ENCODE measurements at places on chromosomes 7 and 10.

DNA sequence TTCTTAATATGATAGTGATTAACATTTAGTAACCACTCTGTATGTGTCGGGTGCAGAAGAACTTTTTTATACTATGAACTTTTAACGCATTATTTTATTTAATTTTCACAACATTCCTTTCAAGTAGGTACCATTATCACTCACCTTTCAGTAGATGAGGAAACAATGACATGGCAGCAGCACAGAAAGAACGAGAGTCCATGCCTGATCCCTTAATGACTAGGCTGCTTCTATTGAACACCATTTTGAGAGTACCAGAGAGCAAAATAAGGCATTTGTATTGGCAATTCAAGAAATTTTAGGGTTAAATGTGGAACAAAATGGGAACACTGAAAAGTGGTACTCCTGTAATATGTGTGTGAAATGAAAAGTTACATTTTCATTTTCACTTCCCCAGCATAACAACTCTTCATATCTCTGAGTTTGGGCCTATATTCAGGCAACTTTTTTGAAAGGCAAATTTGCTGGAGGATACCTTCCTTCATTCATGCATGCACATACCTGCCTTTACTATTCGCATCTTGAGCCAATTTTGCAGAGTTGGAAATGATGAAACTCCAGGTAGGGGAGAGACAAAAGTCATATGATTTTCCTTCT lies 12.8 kb downstream of the LRRN3 start:
- DNase-seq: no peak

- no peak for DNase-seq
These were observed 12.8 kb upstream of the CRHR2 start for GRCh38 chr7:30694774-30695721.

GRCh38 chr7:34073676-34074075 lies 168.3 kb downstream of the BMPER start:
- DNase-seq: no peak

DNA sequence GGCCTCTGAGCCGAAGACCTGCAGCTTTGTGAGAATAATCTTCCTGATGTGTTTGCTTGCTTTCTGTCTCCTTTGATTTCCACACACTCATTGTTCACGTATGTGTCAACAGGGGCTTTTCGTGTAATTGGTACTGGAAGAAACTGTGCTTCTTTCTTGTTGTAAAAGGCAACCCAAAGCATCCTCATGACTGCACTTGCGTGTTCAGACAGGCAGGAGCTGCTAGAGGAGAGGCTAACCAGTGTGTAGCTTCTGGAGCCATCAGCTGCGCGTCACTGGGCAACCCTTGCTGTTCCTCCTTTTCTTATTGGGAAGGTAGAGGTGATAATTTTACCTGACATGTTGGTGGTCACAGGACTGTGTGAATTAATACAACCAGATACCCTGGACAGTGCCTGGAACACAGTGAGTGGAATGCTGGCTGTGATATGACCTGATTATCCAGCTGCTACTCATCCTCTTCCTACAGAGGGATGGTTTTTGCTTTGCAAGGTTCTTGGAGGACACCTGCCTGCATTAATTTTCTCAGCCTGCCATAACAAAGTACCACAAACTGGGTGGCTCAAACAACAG lies 213.0 kb downstream of the ABCA13 start:
- DNase-seq: no peak

GRCh38 chr10:128927497-128928161 lies 539.4 kb upstream of the MGMT start:
- DNase-seq: no peak

DNA sequence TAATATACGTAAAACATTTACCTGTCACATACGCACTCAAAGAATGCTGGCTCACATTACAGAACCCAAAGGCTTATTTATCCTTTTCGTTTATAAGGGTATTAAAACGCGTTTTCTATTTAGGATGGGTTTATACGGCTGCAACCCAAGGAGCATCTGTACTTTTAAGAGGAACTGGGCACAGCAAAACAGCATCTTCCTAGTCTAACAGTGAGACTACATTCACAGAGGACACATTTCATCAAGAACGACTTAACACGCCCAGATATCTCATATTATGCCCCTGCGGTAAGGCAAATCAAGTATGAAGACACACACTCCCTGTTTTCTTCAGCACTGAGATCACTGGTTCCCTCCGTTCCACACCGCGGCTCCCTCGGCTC lies 533 bp upstream of the DMTF1 start:
- DNase-seq: no peak

DNA sequence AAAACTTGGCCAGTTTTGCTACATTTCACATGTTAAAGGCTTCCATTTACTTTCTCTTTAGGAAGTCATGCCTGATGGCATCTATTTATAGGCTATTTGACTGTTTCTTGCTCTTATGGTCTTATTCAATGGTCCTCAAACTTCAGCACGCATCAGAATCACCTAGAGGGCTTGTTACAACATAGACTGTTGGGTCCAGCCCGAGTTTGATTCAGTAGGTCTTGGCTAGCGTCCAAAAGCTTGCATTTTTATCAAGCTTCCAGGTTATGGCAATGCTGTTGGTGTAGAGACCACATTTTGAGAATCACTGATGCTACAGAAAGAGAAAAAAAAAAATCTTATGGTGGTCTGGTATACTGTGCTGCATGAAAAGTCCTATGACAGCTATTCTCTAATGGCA lies 51.9 kb downstream of the MTPN start:
- no peak for DNase-seq

DNA sequence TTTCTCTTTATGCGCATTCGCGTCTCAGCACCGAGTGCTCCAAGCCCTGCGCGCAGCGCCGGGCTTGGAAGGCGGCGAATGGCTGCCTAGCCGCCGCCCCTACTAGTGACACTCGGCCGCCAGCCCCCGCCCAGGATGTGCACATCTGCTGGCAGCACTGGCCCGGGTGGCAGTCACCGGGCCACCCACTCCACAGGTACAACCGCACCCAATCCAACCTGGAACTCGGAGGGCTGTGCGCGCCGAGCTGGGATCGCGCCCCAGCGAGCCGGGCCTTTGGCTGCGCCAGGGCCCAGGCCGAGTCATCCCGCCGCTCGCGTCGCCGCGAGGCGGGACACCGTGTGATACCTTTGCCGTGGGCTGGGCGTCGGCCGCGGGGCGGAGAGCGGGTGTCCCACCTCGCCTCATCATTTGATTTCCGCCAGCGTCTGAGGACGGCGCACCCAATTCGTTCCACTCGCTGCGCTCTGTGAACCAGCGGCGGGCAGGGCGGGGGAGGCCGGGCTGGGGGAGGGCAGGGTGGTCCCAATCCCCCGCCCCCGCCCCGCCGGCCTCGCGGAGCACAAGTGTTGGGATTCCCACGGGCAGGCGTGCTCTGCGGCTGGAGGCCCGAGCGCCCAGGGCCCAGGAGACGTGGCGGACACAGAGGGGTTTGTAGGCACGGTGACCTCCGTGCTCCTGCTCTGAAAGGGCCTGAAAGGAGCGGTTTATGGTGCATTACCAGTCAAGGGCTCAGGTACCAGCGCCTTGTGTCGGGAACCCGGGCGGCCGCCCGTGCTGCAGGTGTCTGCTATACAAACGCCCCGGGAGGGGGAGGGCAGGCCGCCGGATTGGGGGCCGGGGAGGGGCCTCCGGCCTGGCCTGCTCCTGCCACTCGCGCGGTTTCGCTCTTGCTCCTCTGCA lies 17.8 kb upstream of the PTF1A start:
- DNase-seq: no peak

- DNase-seq: no peak
These were observed 944.0 kb upstream of the C7orf33 start for GRCh38 chr7:147646568-147646967.

DNA sequence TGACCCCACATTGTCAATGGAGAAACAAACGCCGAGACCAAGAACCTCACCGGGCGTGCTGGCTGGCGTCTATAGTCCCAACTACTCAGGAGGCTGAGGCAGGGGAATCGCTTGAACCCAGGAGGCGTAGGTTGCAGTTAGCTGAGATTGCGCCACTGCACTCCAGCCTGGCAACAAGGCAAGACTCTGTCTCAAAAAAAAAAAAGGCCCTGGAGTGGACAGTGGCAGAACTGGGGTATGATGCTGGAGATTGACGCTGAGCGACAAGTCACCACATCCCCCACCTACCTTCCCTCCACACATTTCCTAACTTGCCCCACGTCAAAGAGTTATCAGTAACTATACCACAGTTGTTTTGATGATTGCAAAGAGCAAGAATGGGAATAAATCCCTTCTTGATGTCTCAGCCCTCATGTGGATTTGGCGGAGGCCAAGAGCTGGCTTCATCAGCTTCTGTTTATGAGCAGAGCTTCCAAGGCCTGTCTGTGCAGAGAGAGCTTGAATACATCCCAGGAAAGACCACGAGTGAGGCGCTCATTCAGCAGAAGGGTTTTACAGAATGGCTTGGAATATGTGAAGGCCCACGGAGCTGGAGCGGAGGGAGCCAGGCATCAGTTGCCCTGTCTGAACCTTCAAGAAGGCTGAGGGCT lies 28.0 kb upstream of the TNS3 start:
- DNase-seq: no peak

DNA sequence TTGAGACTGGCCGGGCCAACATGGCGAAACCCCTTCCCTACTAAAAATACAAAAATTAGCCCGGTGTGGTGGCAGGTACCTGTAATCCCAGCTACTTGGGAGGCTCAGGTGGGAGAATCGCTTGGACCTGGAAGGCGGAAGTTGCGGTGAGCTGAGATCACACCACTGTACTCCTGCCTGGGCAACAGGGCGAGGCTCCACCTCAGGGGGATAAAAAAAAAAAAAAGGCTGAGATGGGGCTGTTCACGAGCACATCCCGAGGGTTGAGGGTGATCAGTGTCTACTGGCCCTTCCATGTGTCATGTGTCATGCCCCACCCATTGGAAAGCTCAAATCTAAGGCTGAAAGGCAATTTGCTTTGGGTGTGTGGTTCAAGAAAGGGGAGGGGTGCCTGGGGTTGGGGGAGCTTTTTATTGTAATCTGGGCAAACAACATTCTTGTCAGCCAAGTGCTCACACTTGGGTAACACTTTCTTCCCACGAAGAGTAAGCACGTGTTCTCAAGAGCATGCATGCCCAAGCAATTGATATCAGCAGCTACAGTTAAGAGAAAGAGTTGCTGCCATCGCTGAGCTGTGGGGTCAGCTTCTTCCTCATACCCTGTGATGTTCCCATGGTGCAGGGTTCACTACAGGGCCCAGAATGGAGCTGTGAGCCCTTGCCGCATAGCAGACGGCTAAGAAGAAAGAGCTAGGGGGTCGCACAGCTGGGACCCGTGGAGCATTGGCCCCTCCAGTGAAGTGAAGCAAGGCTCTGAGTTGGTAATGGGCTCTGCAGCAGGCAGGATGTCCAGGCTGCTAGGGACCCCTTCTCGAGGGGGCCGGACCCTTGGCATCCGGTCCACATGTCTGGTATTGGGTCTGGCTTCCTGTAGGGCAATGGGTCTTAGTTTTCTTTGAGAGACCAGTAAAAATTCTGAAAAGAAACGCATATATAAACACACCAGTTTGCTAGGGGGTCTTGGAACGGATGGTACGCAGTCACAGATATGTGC lies 9.9 kb upstream of the ACSL5 start:
- no peak for DNase-seq

GRCh38 chr10:51364674-51365073 lies 290.4 kb downstream of the PRKG1 start:
- no peak for DNase-seq

DNA sequence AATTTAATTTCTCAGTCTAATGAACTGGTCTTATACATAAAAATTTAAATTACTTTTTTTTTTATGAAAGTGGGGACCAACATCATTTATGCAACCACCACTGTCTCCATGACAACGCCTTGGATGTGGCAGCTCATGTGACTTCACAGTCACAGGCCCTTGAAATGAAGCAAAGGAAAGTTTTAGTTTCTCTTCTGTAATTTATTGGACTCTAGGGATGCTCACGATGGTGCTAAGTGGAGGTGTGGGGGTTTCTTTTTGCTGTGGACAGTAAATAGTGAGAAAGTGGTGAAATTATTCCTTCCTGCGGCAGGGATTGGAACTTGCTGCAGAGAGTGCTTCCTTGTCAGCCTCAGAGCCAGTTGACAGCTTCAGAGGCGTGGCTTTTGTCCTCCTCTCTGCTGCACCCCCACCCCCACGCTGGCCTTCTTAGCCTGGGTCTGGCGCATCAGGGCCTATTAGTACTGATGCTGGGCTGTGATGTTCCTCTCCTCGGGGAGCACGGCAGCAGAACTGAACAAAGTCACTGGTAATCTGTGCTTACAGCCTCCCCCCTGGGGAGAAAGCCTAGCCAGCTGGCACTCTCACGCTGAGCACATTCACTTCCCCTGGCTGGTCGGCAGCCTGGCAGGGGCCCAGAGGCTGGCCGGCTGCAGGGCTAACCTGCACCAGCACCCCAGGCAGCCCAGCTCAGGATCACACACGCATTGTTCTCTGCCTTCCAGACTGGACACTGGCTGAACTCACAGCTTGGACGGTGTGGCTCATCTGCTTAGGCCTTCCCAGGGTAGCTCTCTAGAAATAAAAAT lies 517.5 kb upstream of the GALNT17 start:
- DNase-seq: no peak

DNA sequence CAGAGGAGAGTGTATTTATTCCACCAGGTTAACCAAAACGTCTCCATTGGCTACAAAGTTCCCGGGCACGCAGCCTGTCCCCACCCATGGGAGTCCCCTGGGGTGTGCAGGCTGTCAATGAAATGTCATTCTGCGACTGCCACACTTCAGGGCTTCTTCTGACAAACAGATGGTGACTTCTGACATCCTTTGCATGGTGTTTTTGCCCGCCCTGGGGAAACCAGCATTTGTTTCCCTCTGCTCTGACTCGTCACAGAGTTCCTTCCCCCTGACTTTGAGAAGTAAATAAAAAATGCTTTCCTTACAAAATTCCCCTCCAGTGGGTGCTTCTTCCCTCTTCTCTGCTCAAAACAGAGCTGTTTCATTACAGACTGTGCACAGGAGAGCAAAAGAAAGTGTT lies 38.2 kb downstream of the TNS3 start:
- no peak for DNase-seq

GRCh38 chr10:90018819-90019218 lies 317.4 kb downstream of the KIF20B start:
- DNase-seq: no peak

DNA sequence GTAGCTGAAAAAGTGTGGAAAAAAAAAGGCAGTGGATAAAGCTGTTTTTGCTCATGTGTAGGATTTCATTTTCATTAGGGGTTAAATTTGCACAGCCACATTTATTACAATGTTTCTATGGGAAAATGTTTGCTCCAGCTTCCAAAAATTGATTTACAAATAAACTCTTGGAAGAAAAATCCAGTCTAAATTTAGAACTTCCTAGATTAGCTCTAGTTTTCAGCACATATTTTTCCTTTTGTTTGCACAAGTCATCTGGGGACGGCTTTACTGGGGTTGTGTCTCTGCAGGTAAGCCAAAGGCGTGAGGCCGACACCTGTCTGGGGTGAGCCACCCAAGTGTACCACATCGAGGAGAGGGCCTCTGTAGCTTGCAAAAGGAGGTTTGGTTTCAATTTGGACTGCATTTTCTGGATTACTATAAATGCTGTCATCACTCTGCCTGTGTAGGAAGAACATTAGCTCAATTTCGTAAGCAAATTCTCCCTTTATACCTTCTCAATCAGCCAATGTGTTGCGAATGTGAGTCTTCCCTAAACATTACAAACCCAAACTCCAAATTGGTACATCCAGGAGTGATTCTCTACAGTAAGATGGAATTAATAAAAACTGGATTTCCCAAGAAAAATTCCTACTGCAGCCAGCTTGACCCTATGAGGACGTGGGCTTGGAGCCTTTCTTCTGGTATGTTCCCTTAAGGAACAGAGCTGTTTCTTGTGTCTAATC lies 89.5 kb upstream of the ZNF438 start:
- no peak for DNase-seq

GRCh38 chr7:157662110-157662791 lies 325.4 kb downstream of the DNAJB6 start:
- DNase-seq: no peak

GRCh38 chr7:97149843-97150242 lies 32.3 kb downstream of the SDHAF3 start:
- no peak for DNase-seq

Measured in stimulated activated CD8-positive, alpha-beta memory T cell treated with anti-CD3 and anti-CD28 coated beads, Interleukin-2, amount 100 ng/mL, for 1 hour (primary cell).